ENCODE measurements at places on chromosomes 5 and 9. TPM values are rescaled to one million over a fixed set of nuclear protein-coding genes. Genes with fewer than 3 reads are reported as not detected.

- DNase-seq = no peak
These were observed 16.1 kb downstream of the CACNA1B start for GRCh38 chr9:137893670-137894069.

DNA sequence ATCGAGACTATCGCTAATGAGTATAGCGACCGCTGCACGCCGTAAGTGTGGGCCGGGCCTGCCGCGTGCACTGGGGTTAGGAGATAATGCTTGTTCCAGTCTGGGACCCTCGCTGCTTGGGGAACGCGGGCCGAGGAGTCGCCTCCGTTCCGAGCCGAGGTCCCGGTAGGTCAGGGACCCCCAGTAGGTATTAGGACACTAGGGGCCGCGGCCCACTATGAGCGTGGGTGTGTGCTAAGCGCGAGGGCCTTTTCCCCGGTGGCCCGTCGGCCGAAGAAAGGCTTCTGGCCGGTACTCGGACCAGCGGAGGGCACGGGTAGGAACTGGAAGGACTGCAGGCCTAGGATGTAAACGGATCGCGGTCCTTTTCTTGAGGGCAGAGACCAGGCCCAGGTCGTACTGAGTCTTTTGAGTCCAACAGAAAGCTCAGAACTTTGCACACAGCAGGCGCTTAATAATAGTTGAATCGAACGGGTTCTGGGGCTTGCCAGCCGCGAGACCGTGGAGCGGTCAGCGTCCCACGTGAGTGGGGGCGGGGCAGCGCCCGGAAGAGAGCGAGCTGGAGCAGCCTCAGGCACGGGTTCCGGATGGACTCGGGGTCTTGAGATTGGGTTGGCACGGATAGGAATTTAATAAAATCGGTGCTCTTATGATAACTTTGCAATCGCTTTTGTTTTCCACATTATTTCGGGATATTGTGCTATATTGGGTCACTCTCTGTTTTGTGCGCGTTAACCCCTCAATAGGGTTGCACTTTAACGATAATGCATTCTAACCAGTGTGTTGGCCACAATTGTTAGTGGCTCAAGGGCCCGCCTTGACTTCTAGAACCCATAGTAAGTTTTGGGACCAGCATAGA lies 733 bp downstream of the HSPA4 start:
- DNase-seq = peak; percentile 74

- peak; percentile 43 for DNase-seq
These were observed 88.1 kb downstream of the OTULIN start for GRCh38 chr5:14752497-14753071.

DNA sequence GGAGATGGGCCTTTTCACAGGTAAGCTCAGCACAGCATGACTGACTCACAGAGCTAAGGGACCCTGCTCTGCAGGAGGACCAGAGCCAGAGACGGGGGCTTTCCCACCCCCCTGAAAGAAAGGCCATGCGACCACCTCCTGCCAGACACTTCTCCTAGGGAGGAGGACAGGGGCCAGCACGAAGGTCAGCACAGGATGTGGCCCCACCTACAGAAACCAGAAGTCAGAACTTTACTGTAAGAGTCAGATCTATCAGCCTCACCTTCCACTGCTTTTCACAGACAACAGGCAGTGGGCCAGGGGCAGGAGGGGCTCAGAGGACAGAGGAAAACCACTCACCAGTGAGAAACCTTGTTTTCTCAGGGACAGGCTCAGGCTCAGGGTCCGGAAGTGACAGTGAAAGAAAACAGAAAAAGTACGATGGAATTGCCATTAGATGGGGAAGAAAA lies 37.9 kb downstream of the CCNJL start:
- no peak for DNase-seq

CEL gene
- under 0.01 TPM for total RNA-seq

DNA sequence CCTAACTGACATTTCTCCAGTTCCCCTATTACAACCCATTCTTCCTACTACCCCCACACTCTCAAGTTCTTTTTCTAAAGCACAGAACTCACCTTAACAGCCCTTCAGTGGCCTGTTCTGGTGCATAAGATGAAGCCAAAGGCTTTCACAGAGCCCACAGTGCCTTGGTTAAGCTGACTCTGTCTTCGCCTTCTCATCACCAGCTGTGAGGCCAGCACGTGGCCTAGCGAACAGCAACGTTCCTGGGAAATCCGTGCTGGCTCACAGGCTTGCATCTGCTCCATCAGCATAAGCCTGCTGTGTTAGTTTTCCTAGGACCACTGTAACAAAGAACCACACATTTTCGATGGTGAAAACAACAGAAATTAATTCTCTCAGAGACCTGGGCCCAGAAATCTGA lies 67.9 kb upstream of the LPAR1 start:
- DNase-seq = no peak

DNA sequence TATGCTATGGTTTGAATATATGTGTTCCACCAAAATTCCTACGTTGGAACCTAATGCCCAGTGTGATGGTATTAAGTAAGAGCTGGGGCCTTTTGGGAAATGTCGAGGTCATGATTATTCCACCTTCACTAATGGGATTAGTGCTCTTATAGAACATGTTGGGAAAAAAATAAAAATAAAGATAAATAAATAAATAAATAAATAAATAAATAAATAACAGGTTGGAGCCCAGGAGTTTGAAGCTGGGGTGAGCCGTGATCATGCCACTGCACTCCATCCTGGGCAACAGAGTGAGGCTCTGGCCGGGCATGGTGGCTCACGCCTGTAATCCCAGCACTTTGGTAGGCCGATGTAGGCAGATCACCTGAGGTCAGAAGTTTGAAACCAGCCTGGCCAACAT lies 22.5 kb downstream of the BASP1 start:
- no peak for DNase-seq

DNA sequence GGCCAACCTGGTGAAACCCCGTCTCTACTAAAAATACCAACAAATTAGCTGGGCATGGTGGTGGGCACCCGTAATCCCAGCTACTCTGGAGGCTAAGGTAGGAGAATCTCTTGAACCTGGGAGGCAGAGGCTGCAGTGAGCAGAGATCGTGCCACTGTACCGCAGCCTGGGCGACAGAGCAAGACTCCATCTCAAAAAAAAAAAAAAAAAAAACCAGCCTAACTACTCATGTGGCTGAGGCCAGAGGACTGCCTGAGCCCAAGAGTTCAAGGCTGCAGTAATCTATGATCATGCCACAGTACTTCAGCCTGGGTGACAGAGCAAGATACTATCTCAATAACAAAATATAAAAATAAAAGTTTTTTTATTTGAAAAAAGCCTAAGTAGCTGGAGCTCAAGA lies 3.2 kb downstream of the UBTD2 start:
- DNase-seq = no peak

GRCh38 chr5:148912714-148913398 lies 86.4 kb downstream of the ADRB2 start:
- DNase-seq = peak; percentile 75

DNA sequence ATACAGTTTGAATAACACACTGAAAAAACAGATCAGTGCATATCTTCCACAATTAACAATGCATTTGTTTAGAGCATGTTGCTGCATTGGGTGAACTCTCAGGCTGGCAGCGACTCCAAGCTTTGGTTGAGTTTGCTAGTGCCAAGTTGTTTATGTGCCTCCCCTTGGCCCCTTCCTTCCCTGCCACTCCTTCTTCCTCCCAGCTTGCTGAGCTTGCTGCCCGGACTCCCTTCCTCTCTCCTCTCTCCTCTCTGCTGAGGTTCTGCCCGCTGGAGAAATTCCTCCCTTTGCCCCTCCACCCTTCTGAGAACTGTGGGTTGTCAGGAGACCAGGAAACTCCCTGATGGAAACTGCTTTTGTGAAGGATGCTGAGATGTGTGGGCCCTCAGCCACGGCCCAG lies 247.3 kb downstream of the PDZD2 start:
- no peak for DNase-seq

DNA sequence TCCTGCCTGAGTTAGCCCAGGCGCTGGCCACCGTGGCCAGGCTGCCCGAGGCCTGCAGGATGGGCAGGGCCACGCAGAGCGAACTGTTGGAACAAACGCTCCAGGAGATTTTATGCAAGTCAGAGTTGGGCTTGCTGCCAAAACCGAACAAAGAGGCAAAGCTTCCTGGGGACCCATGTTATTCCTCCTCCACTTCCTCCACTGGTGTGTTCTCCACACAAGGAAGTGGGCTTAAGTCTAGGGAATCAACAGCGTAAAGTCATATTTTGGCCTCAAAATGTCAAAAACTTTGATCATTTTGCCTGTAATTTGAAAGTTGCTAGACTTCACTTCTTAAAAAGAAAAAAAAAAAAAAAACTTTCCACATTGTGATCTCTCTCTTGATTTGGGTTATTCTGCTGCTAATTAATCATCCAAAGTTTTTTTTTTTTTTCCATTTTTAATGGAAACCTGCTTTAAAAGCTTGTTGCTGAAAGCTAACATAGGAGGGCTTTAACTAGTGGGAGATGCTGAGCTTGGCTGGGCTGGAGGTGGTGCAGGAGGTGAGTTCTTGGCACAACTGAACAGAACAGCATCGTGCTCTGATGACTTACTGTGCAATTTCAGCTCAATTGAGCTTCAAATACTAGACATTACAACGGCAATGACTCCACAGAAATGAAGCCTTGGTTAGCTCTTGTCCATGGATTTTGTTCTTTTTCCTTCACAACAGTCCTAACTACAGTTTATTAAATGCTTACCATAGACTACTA lies 73.0 kb downstream of the PTPDC1 start:
- DNase-seq = peak; percentile 89

TAF11L10 gene
- not detected for total RNA-seq

- peak; percentile 4 for DNase-seq
These were observed 181.0 kb upstream of the MAST4 start for GRCh38 chr5:66415208-66415607.

- DNase-seq = no peak
These were observed 9.2 kb downstream of the TNFSF8 start for GRCh38 chr9:114921171-114921570.

DNA sequence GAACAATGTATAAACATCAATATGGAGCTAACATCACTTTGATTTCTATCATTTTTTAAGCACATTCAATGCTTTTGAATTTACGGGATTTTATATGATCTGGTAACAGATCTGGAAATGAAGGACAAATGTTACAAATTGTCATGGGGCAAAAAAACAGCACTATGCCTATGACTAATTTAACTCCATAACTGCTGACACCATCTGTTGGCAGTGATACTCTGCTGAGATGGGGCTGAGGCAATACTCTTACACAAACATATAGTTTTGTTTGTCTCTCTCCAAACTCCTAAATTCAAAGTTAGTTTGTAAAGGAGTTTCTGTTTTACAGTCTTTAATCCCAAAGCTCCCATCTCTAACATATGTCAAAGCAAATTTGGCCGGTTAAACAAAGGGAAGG lies 132.5 kb upstream of the FER start:
- no peak for DNase-seq

Measured in lung microvascular endothelial cell (primary cell).